ENCODE measurements at places on chromosomes 16 and 17.

DNA sequence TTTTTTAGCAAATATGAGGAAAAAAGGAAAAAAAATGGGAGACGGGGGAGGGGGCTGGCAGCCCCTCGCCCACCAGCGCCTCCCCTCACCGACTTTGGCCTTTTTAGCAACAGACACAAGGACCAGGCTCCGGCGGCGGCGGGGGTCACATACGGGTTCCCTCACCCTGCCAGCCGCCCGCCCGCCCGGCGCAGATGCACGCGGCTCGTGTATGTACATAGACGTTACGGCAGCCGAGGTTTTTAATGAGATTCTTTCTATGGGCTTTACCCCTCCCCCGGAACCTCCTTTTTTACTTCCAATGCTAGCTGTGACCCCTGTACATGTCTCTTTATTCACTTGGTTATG, 1.2 kb upstream of the TMEM88 start:
- DNase-seq, result no peak

GRCh38 chr16:63581570-63581969, 1540.3 kb downstream of the CDH11 start:
- DNase-seq, result no peak

DNA sequence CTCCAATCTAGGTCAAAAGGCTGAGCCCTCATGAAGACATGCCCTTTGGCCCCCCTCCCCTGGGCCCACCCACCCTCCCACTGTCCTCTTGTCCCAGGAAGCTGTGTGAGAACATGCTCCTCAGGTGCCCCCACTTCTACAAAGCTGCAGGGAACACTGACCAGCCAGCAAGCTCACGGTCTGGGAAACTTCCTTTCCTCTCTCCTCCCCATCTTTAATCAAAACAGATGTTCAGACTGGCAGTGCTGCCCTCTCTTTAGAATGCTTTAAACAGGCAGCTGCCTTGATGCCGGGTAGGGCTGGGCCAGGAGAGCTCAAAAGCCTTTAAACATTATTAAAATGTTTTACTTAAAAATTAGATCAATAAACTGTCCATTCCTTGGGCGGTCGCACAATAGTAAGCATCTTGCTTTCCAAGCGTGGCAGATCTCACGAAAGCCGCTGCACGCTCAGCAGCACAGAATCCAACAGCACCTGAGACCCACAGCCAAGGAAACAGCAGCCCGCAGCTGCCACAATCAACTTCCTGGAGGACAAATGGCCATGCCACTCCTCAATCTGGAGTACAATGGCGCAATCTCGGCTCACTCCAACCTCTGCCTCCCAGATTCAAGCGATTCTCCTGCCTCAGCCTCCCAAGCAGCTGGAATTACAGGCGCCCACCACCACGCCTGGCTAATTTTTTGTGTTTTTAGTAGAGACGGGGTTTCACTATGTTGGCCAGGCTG, 399.2 kb downstream of the SLC39A11 start:
- DNase-seq, result no peak

- DNase-seq, result no peak
Observed at GRCh38 chr17:36773039-36773438, 164.2 kb upstream of the LHX1 start.

DNA sequence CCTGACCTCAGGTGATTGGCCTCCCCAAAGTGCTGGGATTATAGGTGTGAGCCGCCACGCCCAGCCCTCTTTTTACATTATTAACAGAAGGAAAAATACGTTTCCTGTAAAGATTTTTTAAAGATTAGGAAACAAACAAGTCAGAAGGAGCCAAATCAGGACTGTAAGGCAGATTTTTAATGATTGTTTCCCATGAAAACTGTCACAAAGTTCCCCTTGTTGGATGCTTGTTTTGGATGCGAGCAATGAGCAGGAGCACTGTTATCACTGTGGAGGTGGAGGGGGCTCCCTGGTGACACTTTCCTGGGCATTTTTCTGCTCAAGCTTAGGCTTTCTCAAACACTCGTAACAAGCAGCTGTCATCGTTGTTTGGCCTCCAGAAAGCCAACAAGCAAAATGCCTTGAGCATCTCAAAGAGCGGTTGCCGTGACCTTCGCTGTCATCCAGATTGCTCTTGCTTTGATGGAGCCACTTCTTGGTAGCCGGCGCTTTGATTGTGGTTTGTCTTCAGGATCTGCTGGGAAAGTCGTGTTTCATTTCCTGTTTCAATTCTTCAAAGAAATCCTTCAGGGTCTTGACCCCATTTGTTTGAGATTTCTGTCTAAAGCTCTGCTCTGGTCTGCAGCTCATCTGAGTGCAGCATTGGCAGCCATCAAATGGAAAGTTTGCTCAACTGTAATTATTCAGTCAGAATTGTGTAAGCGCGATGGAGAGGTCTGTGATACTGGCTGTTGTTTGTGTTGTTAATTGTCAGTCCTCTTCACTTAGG, 128.7 kb downstream of the RPTOR start:
- DNase-seq, result no peak

- DNase-seq, result peak; percentile 62
Observed at GRCh38 chr16:57262841-57263540, 17.9 kb downstream of the ARL2BP start.

GRCh38 chr16:23318639-23319038, 16.5 kb downstream of the SCNN1B start:
- DNase-seq, result no peak

- peak; percentile 93 for DNase-seq
Observed at GRCh38 chr17:35784895-35785294, 10.5 kb downstream of the MMP28 start.

DNA sequence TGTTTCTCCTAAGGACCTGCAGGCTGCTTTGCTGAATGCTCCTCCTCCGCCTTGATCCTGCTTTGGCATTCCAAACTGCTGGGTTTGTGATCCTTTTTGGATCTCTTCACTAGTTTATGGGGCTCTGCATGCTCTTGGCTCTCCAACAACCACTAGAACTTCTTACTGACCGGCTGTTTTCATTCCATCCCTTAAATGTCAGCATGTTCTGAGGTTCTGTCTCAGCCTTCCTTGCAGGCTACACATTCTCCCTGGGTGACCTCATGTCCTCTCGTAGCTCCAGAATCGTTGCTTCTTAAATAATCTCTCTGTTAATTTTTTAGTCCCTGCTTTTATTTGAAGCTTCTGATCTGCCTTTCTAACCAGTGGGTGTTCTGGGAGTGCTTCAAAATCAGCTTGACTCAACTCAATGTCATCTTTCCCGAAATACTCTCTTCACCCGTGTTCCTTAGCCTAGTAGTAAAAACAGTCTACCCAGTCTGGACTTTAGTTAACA, 119.0 kb upstream of the HS3ST2 start:
- no peak for DNase-seq

DNA sequence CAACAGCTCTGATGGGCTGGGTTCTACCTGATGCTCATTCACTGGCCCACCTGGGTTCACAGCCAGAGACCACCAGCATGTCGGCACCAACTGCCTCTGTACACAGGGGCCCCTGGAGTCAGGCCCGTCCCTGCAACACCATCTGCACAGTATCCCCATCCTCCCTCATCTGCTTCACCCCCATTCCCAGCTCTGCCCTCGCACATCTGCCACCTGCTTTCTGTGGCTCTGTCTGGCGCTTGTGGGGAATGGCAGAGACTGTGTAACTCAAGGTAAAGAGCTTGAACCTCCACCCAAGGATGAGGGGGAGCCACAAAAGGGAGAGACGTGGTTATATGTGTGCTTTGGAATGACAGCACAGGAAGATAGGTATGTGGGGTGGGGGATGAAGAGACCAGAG, 27.2 kb downstream of the SMPD3 start:
- DNase-seq, result no peak

GRCh38 chr16:86956437-86956836, 360.8 kb downstream of the C16orf95 start:
- no peak for DNase-seq

DNA sequence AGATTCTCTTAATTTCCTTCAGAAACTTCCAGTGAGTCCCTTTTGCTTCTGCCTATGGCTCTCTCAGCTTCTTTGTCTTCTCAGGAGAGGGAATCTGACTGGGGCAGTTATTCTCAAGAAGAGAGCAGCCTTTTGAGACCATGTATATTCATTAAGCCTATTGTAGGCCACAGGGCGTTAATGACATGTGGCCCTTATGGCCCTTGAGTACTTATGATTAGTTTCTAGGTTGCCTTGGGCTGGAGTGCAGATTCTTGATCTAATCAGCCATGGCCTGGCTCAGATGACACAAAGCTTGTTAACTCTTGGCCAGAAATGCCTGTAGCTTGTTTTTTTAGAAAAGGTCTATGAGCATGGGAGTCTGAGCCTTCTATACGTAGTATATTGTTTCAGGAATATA, 17.4 kb downstream of the MFSD11 start:
- no peak for DNase-seq

DNA sequence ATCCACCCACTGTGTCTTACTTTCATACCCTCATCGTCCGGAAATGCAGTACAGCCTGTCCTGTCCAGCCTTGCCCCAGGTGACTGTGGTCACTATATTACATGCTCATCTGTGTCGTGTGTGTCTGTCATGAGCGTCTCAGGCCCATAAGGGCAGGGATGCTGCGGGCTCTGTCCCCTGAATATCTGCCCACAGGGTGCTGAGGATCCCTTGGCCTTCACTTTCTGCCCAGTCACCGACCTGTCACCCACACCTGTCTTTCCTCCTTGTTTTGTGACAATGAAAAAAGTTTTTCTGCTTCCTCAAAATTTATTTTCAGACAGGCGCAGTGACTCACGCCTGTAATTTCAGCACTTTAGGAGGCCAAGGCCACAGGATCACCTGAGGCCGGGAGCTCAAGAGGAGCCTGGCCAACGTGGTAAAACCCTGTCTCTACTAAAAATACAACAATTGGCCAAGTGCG, 1.4 kb upstream of the CTRB1 start:
- DNase-seq, result no peak

- no peak for DNase-seq
Observed at GRCh38 chr16:31695667-31696066, 168.0 kb downstream of the AHSP start.

DNA sequence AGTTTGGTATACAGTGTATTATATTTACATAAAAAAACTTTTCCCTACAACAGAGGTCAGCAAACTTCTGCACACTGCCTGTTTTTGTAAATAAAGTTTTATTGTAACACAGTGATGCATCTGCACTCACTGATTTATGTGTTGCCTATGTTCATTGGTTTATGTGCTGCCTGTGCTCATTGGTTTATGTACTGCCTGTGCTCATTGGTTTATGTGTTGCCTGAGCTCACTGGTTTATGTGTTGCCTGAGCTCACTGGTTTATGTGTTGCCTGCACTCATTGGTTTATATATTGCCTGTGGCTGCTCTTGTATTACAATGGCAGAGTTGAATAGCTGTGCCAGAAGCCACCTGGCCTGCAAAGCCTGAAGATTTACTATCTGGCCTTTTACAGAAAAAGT, 81.6 kb downstream of the MYH11 start:
- DNase-seq, result no peak

- no peak for DNase-seq
Observed at GRCh38 chr17:27631897-27632725, 1.1 kb downstream of the LGALS9 start.

- no peak for DNase-seq
Observed at GRCh38 chr17:15918661-15919259, 26.2 kb upstream of the ADORA2B start.

GRCh38 chr17:29586676-29587469, 2.6 kb downstream of the GIT1 start:
- no peak for DNase-seq

DNA sequence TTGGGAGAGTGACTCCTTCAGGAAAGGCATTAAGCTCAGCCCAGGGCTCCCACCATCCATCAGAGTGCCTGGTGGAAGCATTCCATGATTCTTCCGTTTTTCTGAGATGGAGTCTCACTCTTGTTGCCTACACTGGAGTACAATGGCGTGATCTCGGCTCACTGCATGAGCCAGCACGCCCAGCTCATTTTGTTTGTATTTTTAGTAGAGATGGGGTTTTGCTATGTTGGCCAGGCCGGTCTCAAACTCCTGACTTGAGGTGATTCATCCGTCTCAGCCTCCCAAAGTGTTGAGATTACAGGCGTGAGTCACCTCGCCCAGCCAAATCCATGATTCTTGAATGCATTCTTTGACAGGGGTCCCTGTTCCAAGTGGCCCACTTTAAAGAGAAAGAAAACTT, 23.1 kb downstream of the MIS12 start:
- DNase-seq, result no peak

- no peak for DNase-seq
Observed at GRCh38 chr17:68697850-68698361, 96.7 kb upstream of the FAM20A start.
